CD4-positive, alpha-beta T cell treated with Interleukin-12 subunit alpha and Interleukin-12 subunit beta, for 1 hour (primary cell): ENCODE measurements at places on chromosomes 4 and X.

DNA sequence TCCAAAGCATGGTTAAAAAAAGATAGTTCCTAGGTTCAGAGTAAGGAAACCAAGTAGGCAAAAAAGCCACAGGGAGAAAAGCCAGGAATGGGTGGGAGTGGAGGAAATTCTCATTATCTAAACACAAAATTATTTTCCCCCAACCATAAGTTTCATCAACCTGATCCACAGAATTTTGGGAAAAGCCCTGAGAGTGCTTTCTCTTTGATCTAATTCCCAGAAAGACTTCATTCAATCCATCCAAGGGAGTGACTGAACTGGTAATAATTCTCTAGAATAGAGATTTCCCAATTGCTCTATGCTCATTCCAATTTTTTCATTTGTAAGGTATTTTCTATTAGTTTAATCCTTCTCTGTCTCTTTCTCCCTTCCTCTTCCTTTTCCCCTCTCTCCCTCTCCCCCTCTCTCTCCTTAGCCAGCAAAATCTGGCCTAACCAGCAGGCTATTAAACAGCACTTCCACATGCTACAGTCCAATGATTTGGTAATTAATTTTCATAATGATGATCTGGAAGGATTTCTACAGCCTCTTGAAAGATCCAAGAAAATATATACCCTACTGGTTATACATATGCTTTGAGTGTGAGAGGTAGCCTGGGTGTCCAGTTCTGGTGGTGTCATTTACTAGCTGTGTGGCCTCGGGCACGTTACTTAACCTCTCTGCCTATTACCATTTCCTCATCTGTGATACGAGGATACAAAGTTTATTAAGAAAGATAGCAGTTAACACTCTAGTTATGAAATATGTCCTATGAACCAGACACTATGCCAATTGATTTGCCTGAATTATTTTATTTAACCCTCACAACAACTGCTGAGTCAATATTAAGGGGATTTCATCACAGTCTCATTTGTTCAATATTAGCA, 251.5 kb upstream of the RASGEF1B start:
- DNase-seq = no peak

DNA sequence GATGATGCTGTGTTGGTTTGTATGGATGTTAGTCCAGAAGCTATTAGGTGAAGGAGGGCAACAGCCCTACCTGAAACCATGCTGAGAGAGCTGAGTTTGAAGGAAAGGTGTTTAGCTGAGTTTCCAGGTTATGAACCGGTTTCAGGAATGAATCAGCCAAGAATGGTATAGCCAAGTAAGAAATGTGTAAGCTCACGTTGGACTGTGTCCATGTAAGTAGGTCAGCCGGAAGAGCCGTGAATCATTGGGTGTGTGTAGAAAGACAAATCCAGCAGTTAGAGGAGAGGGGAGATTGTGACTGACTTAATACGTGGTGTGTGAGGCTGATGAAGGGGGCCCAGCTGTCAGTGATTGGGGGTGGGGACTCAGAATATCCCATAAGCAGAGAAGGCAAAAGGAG, 77.2 kb upstream of the SPIN4 start:
- no peak for DNase-seq

DNA sequence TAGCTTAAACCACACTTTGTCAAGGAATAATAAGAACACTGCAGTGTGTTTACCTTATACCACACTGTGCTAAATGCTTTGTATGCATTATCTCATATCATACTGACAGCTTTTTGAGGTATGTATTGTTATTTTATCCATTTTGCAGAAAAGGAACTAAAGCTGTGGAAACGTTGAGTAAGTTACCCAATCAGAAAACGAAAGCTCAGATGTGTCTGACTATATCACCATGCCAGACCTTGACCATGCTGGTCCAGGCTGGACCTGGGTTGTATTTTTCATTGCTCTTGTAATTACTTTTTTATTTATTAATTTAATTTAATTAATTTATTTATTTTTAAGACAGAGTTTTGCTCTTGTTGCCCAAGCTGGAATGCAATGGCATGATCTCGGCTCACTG, 2.1 kb downstream of the HSD17B11 start:
- DNase-seq = no peak

DNA sequence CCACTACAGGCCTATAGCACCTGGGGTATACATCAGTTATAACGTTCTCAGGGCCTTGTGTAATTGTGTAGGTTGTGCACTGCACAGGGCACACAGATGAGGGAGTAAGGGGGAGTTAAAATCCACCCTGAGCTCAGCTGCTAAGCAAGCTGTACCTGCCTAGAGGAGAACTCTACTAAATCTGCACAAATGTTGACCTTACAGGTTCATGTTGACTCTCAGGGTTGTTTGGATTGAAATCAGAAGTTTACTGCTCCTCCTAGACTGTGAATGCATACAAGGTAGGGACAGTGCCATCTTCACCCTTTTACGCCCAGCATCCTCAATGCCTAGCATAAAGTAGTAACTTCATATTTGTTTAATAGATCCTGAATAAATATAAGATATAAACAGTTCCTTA, 89.8 kb downstream of the SMARCA1 start:
- no peak for DNase-seq

- DNase-seq = no peak
Measured at GRCh38 chrX:134461437-134461836, 1.5 kb downstream of the HPRT1 start.

- DNase-seq = no peak
Measured at GRCh38 chrX:31464306-31464915, 392.6 kb upstream of the FTHL17 start.
